Right kidney (tissue), 9 donors: ENCODE measurements at places on chromosomes 3 and 15.

GRCh38 chr15:93800805-93801204 is 430.6 kb upstream of the MCTP2 start:
- DNase-seq, result no peak

DNA sequence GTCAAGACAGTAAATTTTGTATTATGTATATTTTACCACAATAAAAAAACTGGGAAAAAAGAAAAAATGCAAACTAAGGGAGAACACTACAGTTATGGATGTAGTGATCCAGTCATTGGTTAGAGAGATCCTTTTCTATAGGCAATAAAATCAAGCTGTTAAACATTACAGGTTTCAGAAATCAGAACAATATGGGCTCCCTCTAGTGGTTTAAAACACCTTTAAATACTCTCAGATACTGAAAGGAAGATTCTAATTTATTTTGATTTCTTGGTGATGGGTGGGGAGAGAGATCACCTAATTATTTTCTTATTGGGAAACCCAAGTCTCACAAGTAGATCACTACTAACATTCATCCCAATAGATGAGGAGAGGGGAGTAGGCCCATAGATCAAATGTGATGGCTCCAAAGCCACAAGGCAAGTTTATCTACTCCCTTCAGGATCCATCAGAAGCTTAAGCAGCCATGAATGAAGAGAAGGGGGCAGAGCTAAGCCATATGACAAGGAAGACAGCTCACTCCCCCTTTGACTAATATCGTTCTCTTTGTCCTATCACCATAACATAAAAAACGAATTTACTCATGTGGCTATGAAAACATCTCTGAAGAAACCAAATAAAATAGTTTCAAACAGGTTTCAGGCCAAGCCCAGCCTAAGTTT is 118.6 kb downstream of the ANO10 start:
- peak; percentile 19 for DNase-seq

- DNase-seq, result no peak
Measured at GRCh38 chr15:57158589-57158988, 217.7 kb upstream of the CGNL1 start.

DNA sequence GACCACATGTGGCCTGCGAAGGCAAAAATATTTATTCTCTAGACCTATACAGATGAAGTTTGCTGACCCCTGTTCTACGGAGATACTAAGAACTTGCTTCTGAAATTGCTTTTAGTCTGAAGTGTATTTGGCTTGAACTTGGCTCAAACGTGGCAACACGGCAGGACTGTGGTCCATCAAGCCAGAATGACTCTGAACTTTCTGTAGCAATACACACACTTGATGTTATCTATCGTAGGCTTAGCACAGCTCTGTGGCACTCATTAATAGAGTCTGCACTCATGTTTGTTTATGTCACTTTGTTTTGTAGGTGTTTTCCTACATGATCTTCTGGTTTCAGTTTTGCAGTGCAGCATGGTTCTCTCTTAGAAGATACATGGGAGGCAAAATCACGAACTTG is 298.1 kb downstream of the ADAMTS17 start:
- no peak for DNase-seq

- no peak for DNase-seq
Measured at GRCh38 chr15:70768257-70768883, 5.0 kb upstream of the UACA start.
